NCI-H1930 (cell line): ENCODE measurements at places on chromosomes 12 and 14.

DNA sequence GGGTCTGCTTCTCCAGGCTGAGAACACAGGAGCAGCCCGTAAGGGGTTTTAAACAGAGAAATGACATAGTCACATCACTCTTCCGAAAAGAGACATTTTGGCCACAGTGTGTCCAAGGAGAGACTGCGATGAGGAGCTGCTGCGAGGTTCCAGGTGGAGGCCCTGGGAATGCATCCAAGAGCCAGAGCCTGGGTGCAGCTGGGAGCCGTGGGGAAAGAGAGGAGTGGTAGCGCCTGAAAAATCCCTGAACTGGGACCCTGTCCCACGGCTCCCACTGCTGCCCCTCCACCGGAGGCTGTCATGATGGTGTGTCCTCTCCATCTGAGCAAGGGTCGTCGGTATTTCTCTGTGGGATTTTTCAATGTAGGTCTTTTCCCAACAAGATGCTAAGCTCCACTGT lies 146.9 kb downstream of the BCL11B start:
- no peak for DNase-seq

DNA sequence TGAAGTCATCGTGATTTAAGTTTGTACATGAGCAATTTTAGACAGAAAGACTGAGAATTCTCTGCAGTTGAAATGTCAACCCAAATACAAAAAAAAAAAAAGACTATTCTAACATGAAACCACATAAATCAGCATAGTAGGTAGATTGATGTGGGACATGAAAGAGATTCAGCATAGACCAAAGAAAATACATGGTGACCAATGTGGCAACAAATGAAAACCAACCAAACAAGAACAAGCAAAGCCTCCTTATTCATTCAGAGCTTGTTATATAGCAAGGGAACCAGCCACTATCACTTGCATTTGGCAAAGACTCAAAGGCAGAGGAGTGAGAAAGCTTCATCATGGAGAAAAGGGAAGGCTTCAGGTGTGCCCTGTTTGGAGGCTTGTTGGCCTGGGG lies 144.4 kb upstream of the TMPO start:
- no peak for DNase-seq

DNA sequence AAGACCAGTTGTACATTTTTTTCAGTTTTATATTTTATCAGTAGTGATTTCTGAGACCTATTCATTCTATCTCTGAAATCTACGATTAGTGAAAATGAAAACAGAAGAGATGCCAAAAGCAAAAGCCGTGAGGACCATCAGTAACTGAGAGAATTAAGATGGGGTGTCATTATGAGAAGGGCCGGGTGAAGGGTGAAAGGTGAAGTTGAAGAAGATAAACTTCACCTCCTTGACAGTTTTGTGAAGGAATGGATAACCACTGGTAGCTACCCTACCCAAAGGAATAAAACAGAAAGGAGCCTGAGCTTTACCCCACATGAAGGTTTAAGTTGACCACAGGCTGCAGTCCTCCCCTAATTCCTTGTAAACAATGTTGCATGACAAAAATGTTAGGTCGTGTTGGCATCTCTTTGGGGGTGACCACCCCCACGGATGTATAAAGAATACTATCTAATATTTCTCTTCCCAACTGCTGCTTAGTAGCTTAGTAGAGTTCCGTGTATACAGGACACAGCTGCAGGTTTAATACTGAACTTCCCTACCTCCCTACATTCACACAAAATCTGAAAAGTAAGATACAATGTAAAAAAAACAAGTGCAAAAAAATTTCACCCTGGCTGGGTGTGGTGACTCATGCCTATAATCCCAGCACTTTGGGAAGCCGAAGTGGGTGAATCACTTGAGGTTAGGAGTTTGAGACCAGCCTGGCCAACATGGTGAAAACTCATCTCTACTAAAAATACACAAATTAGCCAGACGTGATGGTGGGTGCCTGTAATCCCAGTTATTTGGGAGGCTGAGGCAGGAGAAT lies 23.9 kb downstream of the GPR19 start:
- no peak for DNase-seq

DNA sequence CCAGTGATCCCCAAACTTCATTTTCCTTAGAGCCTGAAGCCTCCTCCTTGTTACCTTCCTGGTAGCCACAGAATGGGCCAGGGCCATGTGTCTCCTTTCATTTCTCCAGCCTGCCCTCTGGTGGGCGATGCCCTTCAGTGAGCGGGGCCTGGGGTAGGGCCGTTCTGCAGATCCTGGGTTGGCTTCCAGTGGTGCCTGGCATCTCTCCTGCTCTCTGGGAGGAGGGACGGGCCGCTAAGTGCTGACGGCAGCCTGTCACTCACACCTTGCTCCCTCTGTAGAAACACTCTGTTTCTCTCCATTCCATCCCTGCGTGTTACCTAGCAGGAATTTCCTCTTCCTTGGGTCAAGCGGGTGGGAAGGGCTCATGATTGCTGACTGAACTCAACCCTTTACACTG lies 232.1 kb downstream of the CACNA1C start:
- peak; percentile 32 for DNase-seq
